Kidney capillary endothelial cell (primary cell): ENCODE measurements at places on chromosomes 5 and 9.

- no peak for DNase-seq
These were observed 178.3 kb upstream of the ZNF608 start for GRCh38 chr5:124924729-124925128.

DNA sequence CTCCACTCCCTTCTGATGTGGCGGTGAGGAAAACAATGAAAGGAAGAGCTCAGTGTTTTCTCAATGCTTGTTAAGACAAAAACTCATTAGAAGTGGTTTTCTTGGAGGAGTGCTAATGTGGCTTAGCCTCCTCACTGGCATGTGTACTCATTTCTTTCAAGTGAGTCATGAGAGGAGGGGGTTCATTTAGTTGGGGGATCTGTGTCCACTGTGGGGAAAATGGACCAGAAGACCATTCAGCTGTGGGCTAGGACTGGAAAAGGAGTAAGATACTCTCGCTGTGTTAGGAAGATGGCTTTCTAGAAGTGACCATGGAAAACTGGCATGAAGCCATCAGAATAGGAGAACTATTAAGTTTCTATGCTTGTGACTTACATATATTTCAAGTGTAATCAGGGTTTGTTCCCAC, 23.5 kb downstream of the KLF9 start:
- no peak for DNase-seq

DNA sequence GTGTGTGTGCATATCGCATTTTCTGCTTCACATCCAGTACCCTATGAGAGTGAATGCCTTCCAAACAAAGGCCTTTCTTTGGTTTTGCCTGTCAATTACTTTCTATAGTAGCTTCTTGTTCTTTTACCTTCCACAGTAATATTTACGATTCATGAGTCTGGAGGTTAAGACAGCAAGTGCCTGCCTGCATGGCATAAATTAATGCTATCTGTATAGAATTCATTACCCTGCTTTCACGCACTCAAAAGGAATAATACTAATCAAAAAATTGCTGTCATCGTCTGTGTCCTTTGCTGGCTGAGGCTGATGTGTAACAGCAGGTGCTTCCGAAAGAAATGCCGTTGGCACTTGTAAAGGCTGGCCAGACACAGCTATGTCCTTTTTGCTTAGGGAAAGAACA, 1304.4 kb upstream of the CDH6 start:
- no peak for DNase-seq

- DNase-seq, result no peak
These were observed 1.9 kb downstream of the DPM2 start for GRCh38 chr9:127935765-127936221.

- DNase-seq, result no peak
These were observed 78.7 kb downstream of the RAD23B start for GRCh38 chr9:107361816-107362215.

DNA sequence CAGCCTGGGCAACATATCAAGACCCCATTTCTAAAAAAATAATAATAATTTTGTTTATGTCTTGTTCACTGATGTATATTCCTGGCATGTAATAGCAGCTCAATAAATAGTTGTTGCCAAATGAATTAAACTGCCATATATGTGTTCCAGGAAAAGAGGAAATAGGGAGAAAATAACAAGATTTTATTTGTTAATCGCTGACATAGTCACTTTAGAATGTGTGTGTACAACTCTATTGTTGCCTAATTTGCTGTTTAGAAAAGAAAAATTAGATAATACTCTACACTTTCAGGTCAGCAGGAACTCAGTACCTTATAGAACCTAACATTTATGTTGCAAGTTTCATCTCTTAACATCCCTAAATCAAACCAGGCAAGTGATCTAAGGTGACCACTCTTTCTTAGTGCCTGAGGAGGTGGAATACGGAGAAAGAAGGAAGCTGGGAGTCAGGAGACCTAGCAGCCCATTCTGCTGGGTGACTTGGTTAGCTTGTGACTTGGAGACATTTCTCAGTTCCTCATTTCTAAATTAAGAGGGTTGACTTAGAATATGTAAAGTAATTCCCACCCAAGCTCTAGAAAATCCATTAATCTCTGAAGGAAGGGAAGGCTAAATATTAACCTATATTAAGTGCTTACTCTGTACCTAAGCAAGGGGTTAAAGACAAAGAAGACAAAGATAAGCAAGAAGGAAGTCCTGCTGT, 110.3 kb upstream of the IQGAP2 start:
- no peak for DNase-seq

DNA sequence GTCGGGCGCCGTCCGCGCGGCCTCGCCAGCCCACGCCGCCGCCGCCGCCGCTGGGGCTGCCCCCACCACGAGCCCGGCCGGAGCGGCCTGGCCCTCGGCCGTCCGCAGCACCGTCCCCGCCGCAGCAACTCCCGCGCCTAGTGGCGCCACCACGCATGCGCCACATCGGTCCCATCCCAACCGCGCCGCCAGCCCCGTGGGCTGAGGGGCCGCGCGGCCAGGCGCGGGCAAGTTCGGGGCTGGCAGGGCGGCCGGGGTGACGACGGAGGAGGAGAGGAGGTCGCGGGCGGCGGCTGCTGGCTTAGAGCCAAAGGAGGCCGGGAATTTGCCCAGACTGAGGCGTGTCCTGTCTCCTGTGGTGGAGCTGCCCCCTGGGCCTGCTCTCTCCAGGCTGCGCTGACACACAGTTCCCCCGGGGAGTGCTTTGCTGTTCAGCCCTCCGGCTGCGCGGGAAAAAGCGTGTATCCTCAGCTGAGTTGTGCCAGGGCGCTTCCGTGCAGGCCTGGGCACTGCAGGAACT, at the start of gene TUSC1:
TUSC1 (minus strand) TSS at position 298 of the 520 bp plus-strand sequence; CDS start at position 166, 132 bp downstream.
- peak; percentile 85 for DNase-seq

GRCh38 chr9:4831119-4831518, 38.4 kb downstream of the RCL1 start:
- no peak for DNase-seq

GRCh38 chr5:147645197-147645596, 135.3 kb upstream of the DPYSL3 start:
- no peak for DNase-seq

- DNase-seq, result no peak
These were observed 455 bp downstream of the OLFM1 start for GRCh38 chr9:135087899-135088347.

DNA sequence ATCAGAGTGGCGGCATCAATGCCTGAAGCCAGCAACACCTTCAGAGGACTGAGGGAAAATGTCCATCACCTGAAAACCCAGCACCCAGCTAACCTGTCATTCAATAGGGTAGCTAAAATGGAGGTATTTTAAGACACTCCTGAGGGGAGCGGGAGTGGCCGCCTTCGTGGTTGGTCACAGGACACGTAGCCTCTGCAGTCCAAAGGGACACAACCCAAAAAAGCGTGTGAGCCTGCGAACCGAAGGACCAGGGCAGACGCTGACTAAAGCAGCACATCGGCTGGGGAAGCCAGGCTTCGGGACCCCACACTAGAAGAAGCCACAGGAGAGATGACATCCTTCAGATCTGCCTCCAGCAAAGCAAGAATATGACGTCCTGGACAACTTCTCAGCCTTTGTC, 70.6 kb downstream of the GOLPH3 start:
- no peak for DNase-seq

DNA sequence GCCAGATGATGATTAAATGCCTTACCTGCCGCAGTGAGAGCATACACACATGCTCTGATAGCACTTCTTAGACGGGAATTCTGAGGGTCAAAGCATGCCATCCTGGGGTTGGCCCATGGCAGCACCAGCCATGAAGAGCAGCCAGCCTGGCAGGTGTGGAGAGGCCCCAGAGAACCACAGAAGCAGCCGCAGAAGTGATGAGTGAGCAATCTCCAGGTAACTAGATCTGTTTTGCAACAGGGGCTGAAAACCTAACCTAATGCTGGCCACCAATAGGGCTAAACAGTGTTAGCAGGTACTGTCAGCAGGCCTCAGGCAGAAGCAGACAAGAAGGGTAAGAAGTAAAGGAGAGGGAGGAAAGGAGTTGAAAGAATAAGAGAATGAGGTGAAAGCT, 33.5 kb upstream of the HOMER1 start:
- DNase-seq, result no peak

DNA sequence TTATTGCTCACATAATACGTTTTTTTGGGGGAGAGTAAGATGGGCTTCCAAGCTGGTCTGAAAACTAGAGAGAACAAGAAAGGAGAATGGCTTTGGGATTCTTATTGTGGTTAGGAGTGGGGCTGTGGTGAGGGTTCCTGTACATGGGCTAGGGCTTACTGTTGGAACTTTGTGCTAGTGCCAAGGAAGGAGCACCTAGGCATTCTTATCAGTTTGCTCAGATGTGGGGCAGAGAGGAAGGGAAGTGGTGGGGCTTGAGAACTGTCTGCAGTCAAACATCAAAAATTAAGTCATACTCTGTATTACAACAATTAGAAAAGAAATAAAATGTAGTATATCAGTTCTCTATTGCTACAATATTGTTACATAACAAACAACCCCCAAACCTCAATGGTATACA, 4.0 kb upstream of the THBS4 start:
- DNase-seq, result no peak

- no peak for DNase-seq
These were observed 127.7 kb downstream of the GCNT1 start for GRCh38 chr9:76586390-76587314.

GRCh38 chr9:36258996-36259533, 817 bp upstream of the GNE start:
- no peak for DNase-seq

- DNase-seq, result no peak
These were observed 160.4 kb upstream of the CDH12 start for GRCh38 chr5:23013395-23013998.

- no peak for DNase-seq
These were observed 235.1 kb upstream of the ANKH start for GRCh38 chr5:15106530-15107283.

DNA sequence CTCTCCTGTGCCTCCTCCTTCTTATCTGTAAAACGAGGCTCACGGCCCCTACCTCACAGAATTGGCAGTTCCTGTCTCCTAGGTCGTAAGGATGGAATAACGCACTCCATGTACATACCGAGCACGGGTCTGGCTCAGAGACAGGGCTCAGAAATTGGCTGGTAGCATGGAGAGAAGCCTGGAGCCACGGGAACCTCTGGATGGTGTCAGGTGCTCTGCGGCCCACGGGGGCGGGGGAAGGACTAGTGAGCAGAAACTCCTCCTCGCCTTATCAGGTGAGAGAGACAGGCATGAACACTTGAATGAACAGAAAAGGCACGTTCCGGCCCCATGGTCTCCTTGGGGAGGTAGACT, 15.4 kb upstream of the C5orf47 start:
- no peak for DNase-seq

DNA sequence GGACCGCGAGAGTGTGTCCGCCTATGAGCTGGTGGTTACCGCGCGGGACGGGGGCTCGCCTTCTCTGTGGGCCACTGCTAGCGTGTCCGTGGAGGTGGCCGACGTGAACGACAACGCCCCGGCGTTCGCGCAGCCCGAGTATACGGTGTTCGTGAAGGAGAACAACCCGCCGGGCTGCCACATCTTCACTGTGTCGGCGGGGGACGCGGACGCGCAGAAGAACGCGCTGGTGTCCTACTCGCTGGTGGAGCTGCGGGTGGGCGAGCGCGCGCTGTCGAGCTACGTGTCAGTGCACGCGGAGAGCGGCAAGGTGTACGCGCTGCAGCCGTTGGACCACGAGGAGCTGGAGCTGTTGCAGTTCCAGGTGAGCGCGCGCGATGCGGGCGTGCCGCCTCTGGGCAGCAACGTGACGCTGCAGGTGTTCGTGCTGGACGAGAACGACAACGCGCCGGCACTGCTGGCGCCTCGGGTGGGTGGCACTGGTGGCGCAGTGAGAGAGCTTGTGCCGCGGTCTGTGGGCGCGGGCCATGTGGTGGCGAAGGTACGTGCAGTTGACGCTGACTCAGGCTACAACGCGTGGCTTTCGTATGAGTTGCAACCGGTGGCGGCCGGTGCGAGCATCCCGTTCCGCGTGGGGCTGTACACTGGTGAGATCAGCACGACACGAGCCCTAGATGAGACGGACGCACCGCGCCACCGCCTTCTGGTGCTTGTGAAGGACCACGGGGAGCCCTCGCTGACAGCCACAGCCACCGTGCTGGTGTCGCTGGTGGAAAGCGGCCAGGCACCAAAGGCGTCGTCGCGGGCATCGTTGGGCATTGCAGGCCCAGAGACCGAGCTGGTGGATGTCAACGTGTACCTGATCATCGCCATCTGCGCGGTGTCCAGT, 1.8 kb downstream of the PCDHA7 start:
- no peak for DNase-seq

DNA sequence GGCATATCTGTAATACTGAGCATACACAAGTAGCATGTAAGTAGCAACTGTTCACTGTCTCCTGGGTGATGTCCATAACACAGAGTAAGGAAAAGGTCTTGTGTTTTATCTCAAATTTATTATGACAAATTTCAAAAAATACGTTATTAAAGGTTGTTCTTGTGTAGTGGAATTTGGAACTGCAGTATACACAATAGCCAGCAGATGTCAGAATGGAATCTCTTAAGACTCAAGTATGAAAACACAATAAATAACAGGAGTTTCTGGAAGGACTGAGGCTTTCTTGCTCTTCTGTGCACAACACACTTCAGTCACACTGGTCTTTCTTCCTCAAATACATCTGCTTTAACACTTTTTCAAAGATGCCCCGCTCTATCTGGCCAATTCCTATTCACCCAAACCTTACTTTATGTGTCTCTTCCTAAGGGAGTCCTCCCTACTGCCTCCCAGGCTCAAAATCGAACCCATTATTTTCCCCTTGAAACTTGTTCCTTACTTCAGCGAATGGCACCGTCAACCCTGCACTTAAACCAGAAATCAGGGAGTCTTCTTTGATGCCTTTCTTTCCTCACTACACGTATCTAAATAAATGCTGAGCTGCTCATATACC, 6.5 kb upstream of the FBXO10 start:
- DNase-seq, result peak; percentile 63

- DNase-seq, result no peak
These were observed 77.6 kb upstream of the IRX1 start for GRCh38 chr5:3518051-3518450.

DNA sequence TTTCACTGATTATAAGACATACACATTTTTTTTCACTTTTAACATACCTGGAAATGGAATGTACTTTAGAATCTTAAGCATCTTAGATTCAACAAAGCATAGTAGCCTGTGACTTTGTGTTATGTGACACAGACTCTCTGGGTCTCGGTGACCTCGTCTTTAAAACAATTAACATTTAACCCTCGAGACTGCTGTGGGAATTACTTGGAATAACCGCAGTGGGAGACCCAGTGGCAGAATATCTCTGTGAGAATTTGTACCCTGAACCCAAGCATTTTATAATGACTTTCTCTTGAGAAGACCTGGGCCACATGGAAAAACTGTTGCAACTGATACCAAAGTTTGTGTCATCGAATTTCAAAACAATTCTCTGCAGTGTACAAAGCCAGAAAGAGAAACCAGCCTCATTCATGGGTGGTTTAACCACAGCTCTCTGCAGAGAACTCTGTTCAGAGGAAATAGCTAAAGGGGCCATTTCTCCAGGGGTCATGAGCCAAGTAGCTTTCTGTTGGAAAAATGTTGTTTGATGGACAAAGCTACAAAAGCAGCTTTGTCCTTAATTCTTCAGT, 10.0 kb upstream of the RETREG1 start:
- no peak for DNase-seq

GRCh38 chr9:2495221-2496005, 126.2 kb upstream of the VLDLR start:
- DNase-seq, result no peak

GRCh38 chr9:135857371-135857786, 50.0 kb downstream of the CAMSAP1 start:
- peak; percentile 33 for DNase-seq

- no peak for DNase-seq
These were observed 30.4 kb upstream of the NOTCH1 start for GRCh38 chr9:136576269-136576626.
